ENCODE measurements at places on chromosomes 12 and 14. TPM values are rescaled to one million over a fixed set of nuclear protein-coding genes. Genes with fewer than 3 reads are reported as not detected.

DNA sequence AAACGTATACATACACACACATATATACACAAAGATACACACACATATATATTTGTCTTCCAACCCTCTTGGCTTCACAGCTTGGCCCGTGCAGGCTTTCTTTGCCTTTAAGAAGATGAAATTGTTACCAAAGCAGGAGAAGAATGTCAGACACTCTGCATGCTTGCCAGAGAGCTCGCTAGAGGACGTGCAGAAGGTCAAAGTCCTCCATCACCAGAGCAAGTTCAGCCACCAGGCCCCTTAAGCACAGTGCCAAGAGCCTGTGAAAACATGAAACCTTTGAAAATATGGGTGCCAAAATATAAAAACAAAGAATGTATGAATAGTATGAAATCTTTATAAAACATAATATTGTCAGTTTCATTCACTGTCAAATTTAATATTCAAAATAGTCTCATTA, 14.9 kb upstream of the MCRS1 start:
- no peak for DNase-seq

GRCh38 chr12:18990856-18991255, 138.7 kb upstream of the PLEKHA5 start:
- no peak for DNase-seq

- DNase-seq, result no peak
These were observed 341.8 kb downstream of the FSCB start for GRCh38 chr14:44165286-44165685.

DNA sequence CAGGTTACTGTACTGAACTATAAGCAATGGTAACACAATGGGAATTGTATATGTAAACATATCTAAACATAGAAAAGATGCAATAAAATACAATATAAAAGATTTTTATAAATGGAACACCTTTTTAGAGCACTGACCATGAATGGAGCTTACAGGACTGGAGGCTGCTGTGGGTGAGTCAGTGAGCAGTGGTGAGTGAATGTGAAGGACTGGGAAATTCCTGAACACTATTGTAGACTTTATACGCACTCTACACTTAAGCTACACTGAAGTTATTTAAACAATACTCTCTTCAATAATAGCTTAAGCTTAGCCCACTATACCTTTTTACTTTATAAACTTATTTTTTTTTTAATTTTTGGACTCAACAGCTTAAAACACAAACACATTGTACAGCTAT, 313.5 kb downstream of the KCNC2 start:
- no peak for DNase-seq

GRCh38 chr12:47686645-47687240, 19.1 kb downstream of the RPAP3 start:
- no peak for DNase-seq

DNA sequence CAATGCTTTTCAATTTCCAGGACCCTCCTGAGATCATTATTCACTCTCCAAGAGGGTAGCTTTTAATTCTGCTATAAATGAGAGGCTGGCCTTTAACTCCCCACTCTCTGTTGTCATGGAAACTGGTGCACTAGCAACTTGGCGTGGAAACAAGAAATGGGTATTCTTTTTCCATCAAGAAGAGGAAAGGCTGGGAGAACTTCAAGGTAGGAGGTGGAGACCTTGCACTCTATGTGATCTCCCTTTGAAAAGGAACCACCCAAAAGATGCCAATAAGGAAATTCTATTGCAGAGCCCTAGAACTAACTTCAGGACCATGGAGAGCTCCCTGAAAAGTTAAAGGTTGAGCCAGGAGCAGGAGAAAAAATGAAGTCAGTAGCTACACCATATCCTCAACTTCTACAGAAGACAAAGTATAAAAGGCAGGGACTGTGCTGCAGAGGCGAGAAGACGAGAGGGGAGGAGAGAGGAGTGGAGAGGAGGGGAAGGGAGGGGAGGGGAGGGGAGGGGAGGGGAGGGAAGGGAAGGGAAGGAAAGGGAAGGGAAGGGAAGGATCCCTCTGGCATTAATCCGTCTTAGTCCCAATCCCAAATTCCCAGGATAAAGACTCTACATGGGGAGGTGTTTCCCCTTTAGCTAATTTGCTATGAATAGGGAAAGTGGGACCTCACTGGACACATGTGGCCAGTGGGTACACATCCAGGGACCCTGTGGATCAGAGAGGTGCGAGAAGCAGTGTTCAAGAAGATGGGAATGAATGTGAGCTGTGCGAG, 46.7 kb upstream of the FICD start:
- no peak for DNase-seq

GRCh38 chr14:102516531-102517391, 7.2 kb upstream of the ANKRD9 start:
- DNase-seq, result peak; percentile 81

- DNase-seq, result no peak
These were observed 149.1 kb downstream of the NTF3 start for GRCh38 chr12:5581019-5581418.

GRCh38 chr14:72946491-72946890, 20.2 kb downstream of the DCAF4 start:
- DNase-seq, result no peak

- DNase-seq, result no peak
These were observed 208.4 kb downstream of the C12orf75 start for GRCh38 chr12:105538880-105539279.

GRCh38 chr14:76412501-76412900, 36.6 kb downstream of the ESRRB start:
- DNase-seq, result no peak

- DNase-seq, result no peak
These were observed 7.7 kb downstream of the SMIM41 start for GRCh38 chr12:52086944-52087835.

DNA sequence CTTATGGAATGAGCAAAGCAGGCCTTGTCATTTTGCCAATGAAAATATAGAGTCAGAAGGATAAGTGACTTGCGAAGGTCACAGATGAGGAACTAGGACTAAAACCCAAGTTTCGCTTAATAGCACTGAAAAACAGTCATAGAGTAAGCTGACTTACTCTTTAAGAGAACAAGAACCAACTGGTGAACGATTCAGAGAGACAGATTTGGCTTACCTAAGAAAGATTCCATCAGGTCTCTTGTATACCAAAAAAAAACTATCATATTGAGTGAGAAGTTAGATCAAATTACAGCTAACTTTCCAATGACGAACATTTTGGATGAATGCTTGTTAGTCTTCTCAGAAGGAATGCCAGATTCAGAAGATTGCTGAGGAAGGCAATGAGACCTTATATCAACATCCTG, 74.2 kb downstream of the ZFC3H1 start:
- no peak for DNase-seq

DNA sequence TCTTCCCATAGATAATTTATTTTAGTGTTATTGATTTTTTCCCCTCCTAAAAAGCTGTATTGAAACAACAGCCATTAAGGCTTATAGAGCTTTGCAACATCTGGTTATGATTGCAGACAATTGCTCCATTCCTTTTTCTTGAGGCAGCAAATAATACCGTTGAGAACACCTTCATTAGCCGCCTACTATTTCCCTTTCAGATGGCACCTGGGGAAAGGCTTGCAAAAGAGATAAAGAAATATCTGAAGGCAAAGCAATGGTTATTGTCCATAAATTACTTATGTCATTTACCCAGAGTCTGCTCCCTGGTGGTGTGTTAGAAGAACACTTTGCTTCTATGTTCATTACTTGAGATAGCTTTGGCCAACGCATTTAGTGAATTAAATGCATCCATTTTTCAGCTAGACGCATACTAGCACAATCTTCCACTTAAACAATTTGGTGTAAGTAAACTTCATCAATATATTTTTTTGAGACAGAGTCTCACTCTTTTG, 377.8 kb downstream of the KCNH5 start:
- no peak for DNase-seq

- no peak for DNase-seq
These were observed 416.7 kb downstream of the PDZRN4 start for GRCh38 chr12:41604830-41605229.

DNA sequence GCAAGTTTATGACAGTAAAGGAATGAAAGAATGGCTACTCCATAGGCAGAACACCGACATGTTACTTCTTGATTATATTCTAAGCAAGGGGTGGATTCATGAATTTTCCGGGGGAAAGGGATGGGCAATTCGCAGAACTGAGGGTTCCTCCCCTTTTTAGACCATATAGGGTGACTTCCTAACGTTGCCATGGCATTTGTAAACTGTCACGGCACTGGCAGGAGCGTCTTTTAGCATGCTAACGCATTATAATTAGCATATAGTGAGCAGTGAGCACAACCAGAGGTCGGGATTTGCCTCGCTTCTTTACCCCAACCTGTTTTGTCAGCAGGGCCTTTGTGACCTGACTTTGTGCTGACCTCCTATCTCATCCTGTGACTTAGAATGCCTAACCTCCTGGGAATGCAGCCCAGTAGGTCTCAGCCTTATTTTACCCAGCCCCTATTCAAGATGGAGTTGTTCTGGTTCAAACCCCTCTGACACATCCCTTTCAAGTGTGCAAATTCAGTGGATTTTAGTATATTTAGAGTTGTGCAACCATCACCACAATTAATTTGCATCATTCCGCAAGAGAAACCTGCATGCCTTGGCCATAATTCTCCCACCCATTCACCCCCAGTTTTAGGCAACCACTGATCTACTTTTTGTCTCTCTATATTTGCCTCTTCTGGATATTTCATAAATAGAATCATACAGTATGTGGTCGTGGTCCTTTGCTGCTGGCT, 27.4 kb downstream of the PALS1 start:
- DNase-seq, result peak; percentile 93

DNA sequence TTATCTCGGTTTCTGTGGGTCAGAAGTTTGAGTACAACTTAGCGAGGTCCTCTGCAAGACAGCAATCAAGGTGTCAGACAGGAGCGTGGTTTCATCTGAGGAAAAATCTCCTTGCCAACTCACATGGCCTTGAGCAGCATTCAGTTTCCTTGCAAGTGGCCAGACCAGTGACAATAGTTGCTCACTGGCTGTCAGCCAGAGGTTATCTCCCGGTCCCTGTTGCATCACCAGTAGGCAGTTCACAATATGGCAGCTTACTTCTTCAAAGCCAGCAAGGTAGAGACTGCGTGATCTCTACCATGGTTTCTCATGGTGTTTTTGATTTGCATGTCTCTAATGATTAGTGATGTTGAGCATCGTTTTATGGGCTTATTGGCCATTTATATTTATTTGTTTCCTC, 143.8 kb upstream of the DAAM1 start:
- no peak for DNase-seq

TTC6 gene
- 0.33 TPM for total RNA-seq

KRT86 gene
- not detected for total RNA-seq

PIWIL1 gene
- total RNA-seq, result not detected

Data from H9 (cell line).